ENCODE measurements at places on chromosomes 6 and 20. TPM values are rescaled to one million over a fixed set of nuclear protein-coding genes. Genes with fewer than 3 reads are reported as not detected.

- no peak for DNase-seq
- peaks cover 55% of the 10 kb centered on the region for H3K27me3 ChIP-seq
- no peaks in the 10 kb centered on the region for H3K4me1 ChIP-seq
- no peaks in the 10 kb centered on the region for H3K36me3 ChIP-seq
These were observed 88.6 kb upstream of the MAFB start for GRCh38 chr20:40777653-40778052.

DNA sequence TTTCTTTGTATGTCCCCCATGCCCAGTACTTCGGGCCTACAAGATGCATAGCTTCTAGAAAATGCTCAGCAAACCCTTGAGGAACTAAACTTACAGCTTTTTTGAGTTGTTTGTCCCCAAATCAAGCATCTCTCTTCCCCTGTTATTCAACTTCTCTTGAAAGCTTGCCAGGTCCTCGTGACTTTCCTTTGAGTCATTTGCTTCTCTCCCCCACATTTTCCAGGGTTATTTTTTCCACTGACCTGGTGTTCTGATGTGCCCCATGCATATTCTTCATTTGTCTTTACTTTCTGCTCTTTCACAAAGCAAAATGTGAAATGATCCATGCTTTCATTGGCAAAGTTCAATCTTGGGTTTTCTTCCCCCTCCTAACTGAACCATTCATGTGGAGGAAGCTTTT, 204.8 kb downstream of the TFAP2A start:
- DNase-seq = no peak
- H3K27me3 ChIP-seq = no peaks in the 10 kb centered on the region
- peaks cover 4% of the 10 kb centered on the region for H3K36me3 ChIP-seq
- H3K4me3 ChIP-seq = no peak overlapping the region
- peak overlapping the region; percentile 43 for H3K27ac ChIP-seq

GRCh38 chr6:91852252-91852651, 1265.4 kb upstream of the MAP3K7 start:
- DNase-seq = no peak
- no peak overlapping the region for H3K27ac ChIP-seq
- no peak overlapping the region for H3K4me3 ChIP-seq
- no peaks in the 10 kb centered on the region for H3K36me3 ChIP-seq

DNA sequence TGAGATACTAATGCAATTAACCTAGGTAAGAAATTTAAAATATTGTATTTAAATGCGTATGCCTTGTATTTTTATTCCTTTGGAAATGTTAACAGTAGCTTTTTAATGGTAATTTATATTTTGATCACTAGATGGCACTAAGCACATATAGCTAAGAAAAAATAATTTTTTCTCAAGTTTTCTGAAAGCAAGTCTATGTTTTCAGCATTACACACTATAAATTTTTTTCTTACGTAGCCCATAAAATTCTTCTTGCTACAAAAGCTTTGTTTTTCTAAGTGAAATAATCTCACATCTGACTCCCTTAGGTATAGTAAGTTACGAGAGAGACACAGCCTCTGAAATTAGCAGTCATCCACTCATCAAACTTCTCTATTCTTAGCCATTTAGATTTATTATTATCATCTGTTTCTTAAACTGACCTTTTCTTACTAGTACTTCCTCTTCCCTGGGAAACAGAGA, 35.7 kb downstream of the TSPYL4 start:
- no peak overlapping the region for H3K4me3 ChIP-seq
- H3K27ac ChIP-seq = no peak overlapping the region
- DNase-seq = no peak

DNA sequence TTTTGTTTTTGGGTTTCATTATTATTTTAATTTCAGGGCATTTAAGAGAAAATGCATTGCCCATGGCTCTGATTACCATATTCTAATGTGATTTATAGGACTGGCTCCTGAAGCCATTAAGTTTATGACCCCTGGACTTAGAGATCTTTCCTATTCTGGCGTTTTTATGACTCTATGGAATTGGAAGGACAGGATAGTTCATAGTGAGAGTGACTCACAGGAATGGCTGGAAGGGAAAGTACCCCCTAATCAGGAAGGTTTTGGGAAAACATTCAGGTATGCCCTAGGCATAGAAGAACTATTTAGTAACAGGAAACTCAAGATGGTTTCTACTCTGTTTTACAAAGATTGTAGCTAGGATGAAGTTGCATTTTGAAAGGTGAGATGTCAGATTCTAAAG, 108.6 kb upstream of the SLC2A12 start:
- no peak for DNase-seq
- no peak overlapping the region for H3K4me3 ChIP-seq
- no peaks in the 10 kb centered on the region for H3K27me3 ChIP-seq
- H3K36me3 ChIP-seq = no peaks in the 10 kb centered on the region
- H3K4me1 ChIP-seq = peaks cover 10% of the 10 kb centered on the region
- no peak overlapping the region for H3K27ac ChIP-seq

ATP6V1G2 gene
- 1.5 TPM for total RNA-seq

TUBB1 gene
- total RNA-seq = not detected

DDR1 gene
- 580 TPM for total RNA-seq

CFAP61 gene
- total RNA-seq = not detected

Measured in Calu3 (cell line).